ENCODE measurements at places on chromosomes 4 and X. TPM values are rescaled to one million over a fixed set of nuclear protein-coding genes. Genes with fewer than 3 reads are reported as not detected.
A peak's percentile ranks its signal among the peaks of the same experiment; 100 is the strongest.

GRCh38 chrX:134628663-134629062 is 29.6 kb downstream of the PLAC1 start:
- no peaks in the 10 kb centered on the region for H3K27me3 ChIP-seq
- no peaks in the 10 kb centered on the region for H3K4me1 ChIP-seq
- no peaks in the 10 kb centered on the region for H3K36me3 ChIP-seq
- H3K4me3 ChIP-seq, result no peak overlapping the region
- no peak overlapping the region for H3K27ac ChIP-seq
- DNase-seq, result no peak

DNA sequence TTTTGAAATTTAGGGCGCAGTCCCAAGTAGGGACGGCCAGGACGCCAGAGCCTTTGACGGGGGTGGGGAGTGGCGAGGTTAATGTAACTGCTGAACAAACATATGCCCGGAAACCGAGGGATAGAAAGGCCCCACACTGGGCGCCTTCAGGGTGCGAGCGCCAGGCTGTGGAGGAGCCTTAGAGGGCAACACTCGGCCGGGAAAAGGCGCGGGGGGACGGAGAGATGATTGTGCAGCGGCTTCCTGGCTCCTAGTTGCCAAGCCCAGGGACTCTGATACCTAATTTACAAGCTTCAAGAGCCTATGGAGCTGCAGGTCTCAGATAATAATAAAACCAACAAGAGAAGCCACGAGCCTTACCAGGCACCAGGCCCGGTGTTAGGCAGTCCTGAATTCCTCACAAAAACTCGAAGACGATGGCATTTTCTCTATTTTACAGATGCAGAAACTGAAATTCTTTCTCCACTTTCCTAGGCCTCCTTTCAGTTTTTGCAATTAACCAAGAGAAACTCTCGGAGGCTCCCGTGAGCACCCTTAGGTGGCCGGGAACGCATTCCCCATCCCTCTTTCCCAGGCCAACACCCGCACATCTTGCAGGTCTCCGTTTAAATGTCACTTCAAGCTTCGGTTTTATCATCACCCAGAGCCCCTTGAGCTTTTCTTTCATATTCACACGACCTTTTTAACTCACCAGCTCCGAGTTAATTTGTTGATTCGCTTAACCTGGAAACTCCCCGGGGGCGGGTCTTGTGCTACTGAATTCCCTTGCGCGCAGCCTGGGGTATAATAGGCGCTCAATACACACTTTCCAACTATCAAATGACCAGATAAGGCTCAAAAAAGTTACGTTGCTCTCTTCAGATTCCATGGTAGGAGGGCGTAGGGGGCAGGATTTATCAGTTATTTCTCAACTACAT is 6.4 kb upstream of the GSX2 start:
- DNase-seq, result no peak
- no peak overlapping the region for H3K27ac ChIP-seq
- no peaks in the 10 kb centered on the region for H3K36me3 ChIP-seq
- no peak overlapping the region for H3K4me3 ChIP-seq
- H3K27me3 ChIP-seq, result peaks cover 70% of the 10 kb centered on the region

DNA sequence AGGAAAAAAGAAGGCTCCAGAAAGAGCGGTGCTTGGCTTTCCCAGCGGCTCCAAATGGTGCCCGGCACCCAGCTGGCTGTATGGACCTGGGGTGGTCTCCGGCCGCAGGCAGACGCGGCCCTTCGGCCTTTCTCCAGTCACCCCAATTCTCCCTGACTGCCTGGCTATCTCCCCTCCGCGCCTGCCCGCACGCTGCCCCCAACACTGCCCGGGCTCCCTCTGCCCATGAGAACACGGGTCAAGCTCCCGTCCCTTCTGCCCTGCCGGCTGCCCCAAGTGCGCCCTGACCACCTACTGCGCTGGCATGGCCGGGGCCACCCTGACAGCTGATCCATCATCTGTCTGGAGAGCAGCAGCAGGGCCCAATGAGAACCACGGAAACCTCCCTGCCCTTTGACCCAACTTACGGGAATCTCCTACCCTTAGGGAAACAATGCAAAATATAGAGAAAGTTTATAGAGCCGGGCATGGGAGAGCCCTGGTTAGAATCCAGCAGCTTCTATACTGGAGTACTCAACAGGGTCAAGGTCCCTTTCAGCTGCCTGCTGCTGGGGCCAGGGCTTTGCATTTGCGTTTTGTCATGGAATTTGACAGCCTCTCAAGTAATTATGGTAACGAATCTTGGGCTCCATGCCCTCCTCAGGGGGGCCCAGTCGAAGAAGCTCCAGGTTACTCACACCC is 1.2 kb upstream of the FAM3A start:
- H3K4me1 ChIP-seq, result peaks cover 7% of the 10 kb centered on the region
- no peak for DNase-seq
- H3K27me3 ChIP-seq, result peaks cover 3% of the 10 kb centered on the region
- H3K27ac ChIP-seq, result peak overlapping the region; percentile 6

DNA sequence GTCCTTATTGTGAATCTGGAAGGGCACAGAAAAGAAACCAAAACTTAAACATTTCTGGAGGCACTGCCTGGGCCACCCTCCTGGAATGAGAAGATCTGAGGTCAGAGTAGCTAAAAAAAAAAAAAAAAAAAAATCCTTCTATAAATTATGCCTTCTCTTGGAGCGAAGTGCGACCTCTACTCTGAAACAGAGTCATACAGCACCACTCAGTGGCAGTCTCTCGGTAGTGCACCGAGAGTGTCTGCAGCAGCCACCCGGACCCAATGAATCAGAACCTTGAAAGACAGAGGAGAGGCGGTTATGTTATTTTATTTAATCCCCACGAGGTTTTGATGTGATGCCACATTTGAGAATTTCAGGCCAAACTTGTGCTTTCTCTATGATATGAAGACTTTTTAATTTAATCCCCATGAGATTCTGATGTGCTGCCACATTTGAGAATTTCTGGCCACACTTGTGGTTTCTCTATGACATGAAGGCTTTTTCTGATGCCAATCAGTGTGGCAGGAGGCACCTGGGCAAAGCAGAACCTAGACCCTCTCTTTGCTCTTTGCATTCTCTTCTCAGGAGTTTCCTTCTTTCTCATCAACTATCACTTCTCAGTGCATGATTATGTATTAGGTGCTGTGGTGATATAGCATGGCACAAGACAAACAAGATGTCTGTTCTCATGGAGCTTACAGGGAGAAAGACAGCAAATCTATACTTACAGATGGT is 5.6 kb upstream of the CT47C1 start:
- no peak overlapping the region for H3K4me3 ChIP-seq
- H3K36me3 ChIP-seq, result no peaks in the 10 kb centered on the region
- DNase-seq, result peak; percentile 57
- no peak overlapping the region for H3K27ac ChIP-seq
- no peaks in the 10 kb centered on the region for H3K4me1 ChIP-seq

Gene RHOXF2B
- polyA plus RNA-seq, result not detected

Gene EDNRA
- 4.1 TPM for polyA plus RNA-seq

- no peak overlapping the region for H3K4me3 ChIP-seq
- H3K27ac ChIP-seq, result no peak overlapping the region
- no peak for DNase-seq
- H3K27me3 ChIP-seq, result no peaks in the 10 kb centered on the region
- no peaks in the 10 kb centered on the region for H3K36me3 ChIP-seq
Measured at GRCh38 chr4:155742310-155743015, 16.4 kb upstream of the GUCY1B1 start.
